Activated T-helper 2 cell treated with anti-CD3 and anti-CD28 coated beads, Interferon-gamma antibody, Interleukin-2, Interleukin-4, amounts not matched to agents 10 μg/mL and 5 μg/mL and 100 μg/mL, durations not matched to agents 14 hours and 24 hours and 36 hours (primary cell): ENCODE measurements at places on chromosomes 5 and 9. TPM values are rescaled to one million over a fixed set of nuclear protein-coding genes. Genes with fewer than 3 reads are reported as not detected.

- H3K4me1 ChIP-seq = peaks cover 9% of the 10 kb centered on the region
- H3K27ac ChIP-seq = no peak overlapping the region
- no peaks in the 10 kb centered on the region for H3K27me3 ChIP-seq
- no peak for DNase-seq
Observed at GRCh38 chr5:127938746-127939145, 144.8 kb upstream of the SLC12A2 start.

- peaks cover 84% of the 10 kb centered on the region for H3K27me3 ChIP-seq
- no peaks in the 10 kb centered on the region for H3K36me3 ChIP-seq
- H3K4me3 ChIP-seq = no peak overlapping the region
- H3K4me1 ChIP-seq = peaks cover 5% of the 10 kb centered on the region
Observed at GRCh38 chr9:966870-967269, 9.6 kb upstream of the DMRT3 start.

DNA sequence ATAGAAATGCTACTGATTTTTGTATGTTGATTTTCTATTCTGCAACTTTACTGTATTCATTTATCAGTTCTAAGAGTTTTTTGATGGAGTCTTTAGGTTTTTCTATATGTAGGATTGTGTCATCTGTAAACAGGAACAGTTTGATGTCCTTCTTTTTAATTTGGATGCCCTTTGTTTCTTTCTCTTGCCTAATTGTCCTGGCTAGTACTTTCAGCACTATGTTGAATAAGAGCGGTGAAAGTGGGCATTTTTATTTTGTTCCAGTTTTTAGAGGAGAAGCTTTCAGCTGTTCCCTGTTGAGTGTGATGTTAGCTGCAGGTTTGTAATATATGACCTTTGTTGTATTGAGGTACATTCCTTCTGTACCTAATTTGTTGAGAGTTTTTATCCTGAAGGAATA, 13.3 kb downstream of the HSD17B4 start:
- peaks cover 5% of the 10 kb centered on the region for H3K4me1 ChIP-seq
- no peak overlapping the region for H3K27ac ChIP-seq
- no peak for DNase-seq
- peaks cover 55% of the 10 kb centered on the region for H3K36me3 ChIP-seq
- H3K4me3 ChIP-seq = no peak overlapping the region
- H3K27me3 ChIP-seq = no peaks in the 10 kb centered on the region

Gene ZFP37
- total RNA-seq = 0.21 and 0.30 TPM in 2 replicates
